Activated naive CD8-positive, alpha-beta T cell treated with anti-CD3 and anti-CD28 coated beads, Interleukin-2, amount 10 ng/mL, durations not matched to agents 7 days and 5 days (primary cell): ENCODE measurements at places on chromosomes 6 and 20. TPM values are rescaled to one million over a fixed set of nuclear protein-coding genes. Genes with fewer than 3 reads are reported as not detected.

CST9 gene
- not detected for total RNA-seq

GSTA3 gene
- total RNA-seq = not detected

MYO6 gene
- 2.5 TPM for total RNA-seq

BPIFB1 gene
- total RNA-seq = not detected

LRRC73 gene
- 0.37 TPM for total RNA-seq

OTOR gene
- not detected for total RNA-seq

TNFRSF6B gene
- not detected for total RNA-seq

ZBP1 gene
- 28.5 TPM for total RNA-seq

CD109 gene
- 1.8 TPM for total RNA-seq
